EH (cell line): ENCODE measurements at places on chromosomes 5 and 9.

- DNase-seq: no peak
Measured at GRCh38 chr9:37587521-37587920, 4.9 kb downstream of the TOMM5 start.

GRCh38 chr5:87435144-87435694 lies 22.5 kb upstream of the CCNH start:
- no peak for DNase-seq

GRCh38 chr9:126146254-126147145 lies 180.1 kb upstream of the MVB12B start:
- no peak for DNase-seq

DNA sequence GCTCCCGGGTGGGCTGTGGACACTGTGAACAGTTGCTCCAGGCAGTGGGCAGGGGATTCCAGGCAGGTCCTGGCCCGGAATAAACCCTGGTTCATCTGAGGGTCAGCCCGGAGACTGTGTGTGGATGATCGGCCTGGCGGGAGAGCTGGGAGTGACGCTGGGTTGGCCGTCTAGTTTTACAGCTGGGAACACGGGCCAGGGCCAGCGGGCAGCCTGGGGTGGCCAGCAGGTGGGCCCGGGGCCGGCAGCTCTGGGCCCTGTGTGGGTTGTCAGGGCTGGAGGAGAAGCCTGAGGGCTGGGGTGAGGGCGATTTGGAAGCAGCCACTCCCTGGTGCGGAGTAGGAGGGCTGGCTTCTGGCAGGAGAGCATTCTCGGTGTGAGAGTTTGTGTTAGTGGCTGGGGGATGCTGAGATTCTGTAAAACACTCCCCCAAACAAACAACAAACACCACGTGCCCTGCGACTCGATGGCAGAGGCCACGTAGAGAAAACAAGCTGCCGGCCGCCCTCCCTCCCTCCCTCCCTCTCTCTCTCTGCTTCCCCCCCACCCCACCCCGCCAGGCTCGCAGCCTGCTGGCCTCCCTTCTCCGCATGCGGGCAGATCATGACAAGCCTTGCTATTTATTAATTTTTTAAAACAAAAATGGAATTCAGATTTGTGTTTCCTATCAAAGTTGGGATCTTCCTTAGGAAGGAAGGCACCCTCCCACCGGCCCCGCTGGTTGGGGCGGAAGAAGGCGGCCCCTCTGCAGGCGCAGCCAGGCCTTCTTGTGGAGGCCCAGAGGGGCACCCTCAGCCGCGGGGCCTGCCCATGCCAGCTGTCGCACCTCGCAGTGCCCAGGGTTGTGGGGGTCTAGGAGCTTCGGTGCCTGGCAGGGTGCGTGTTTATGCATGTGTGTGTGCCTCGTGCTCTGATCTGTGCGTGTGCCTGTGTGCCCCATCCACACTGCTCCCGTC lies 49.5 kb downstream of the RXRA start:
- DNase-seq: peak; percentile 33

DNA sequence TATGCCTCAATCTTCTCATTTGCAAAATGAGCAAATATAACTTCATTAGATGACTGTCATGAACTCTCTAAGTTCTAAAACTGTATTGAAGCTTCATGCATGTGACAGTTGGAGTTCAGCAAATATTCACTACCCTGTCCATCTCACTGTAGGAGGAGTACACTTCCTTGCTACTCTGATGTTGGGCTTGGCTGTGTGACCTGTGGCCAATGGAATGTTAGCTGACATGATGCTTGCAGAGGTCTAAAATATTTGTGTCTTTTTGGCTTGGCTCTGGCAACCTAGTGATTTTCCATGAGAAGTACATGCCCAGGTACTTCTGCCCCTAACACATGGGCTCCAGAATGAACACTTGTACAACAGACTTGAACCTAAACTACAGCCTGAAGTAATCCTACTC lies 203.1 kb upstream of the ANKH start:
- DNase-seq: peak; percentile 13

DNA sequence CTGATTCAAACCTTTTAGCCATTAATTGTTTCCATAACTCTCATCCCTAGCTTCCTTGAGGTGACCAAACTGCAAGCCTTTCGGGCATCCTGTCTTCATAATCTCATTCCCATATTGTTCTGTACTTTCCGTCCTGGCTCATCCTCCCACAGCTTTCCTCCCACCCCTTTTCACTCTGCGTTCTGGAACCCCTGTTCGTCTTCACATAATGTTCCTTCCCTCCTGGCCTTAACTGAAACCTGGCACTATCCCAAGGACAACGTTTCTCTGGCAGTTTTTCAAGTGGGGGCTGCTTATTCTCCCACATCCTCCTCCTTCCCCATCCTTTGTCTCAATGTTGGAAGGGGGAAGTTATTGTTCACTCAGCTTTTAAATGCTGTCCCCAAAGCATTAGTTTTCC lies 1.5 kb downstream of the ZNF189 start:
- no peak for DNase-seq

- peak; percentile 49 for DNase-seq
Measured at GRCh38 chr5:146130440-146131045, 25.2 kb upstream of the PLAC8L1 start.

DNA sequence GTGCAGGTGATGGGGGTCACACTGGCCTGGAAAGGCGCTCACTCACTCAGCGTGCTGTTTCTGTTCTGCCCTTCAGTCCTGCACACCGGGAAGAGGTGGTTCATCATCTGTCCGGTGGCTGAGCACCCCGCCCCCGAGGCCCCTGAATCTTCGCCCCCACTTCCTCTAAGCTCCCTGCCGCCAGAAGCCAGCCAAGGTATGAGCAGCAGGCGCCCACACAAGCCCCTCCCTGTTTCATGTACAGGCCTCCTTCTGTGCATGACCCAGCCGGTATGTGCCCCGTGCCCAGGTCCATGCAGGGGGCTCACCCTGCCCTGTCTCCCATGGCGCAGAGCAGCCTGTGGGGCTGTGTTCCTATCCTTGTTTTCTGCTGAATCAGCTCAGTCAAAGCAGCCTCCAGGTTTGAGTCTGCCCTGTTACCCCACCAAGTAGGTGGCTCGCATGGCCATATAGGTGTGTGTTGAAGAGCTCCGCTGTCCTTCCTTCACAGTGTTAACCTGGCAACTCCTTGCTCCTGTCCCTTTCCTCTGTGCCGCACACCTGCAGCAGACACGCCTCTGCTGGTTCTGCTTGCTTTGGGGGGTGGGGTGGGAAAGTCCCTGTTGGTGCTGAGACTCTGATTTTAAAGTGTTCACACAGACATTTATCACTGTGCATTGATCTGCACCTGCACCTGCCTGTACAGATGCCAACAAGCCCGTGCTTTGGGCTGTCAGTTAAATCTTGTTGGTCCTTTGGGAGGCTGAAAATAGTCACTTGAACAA lies 84.8 kb downstream of the WNK2 start:
- DNase-seq: no peak

DNA sequence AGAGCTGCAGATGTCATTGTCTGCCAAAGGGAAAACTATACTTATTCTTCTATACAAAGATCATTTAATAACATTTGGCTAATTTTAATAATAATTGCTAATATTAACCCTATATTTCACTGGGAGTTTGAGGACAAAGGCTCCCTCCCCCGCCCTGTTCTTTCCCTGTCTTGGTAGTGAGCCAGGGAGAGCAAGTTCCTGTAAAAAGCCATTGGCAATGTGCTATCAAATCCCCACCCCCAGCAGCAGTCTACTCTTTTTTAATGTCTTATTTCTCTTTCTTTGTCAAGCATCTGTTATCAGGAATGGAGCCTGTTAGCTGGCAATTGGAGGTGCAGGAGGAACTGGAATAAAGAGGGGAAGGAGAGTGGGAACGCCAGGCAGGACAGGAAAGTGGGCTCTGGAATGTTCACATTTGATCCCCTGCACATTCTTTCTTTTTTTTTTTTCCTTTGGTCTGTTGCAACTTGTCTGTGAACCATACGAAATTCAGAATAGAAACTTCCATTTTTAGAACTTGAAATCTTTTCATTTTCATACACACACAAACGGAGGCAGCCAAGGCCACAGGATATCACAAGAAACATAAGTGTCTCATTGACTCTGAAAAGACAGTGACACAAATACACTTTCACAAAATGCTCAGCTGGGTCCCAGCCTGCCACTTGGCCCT lies 664.8 kb upstream of the ZNF608 start:
- no peak for DNase-seq

DNA sequence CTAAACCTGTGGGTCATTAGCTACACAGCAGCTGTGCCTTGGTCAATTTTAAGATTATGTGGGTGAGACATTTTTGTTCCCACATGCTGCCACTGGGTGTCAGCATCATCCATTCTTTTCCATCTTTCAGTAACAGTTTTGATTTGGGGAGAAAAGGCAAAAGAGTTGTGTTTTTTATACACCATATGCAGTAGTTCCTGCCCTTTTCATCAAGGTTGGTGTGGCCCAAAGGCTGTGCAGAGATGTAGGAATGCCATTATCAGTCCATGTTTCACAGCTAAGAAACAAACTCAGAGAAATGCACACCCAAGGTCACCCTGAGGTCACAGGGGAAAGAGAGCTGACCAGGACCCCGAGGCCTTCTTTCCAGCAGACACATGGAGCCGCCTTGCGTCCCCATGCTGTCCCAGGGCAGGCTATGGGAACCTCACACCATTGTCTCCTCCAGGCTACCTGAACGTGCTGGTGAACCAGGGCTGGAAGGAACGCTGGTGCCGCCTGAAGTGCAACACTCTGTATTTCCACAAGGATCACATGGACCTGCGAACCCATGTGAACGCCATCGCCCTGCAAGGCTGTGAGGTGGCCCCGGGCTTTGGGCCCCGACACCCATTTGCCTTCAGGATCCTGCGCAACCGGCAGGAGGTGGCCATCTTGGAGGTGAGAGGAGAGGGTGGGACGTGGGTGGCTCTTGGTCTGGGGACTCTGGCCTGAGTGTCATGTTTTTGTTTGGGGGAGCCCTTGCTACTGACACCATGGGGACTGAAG lies 27.8 kb upstream of the GRPEL2 start:
- DNase-seq: peak; percentile 69

DNA sequence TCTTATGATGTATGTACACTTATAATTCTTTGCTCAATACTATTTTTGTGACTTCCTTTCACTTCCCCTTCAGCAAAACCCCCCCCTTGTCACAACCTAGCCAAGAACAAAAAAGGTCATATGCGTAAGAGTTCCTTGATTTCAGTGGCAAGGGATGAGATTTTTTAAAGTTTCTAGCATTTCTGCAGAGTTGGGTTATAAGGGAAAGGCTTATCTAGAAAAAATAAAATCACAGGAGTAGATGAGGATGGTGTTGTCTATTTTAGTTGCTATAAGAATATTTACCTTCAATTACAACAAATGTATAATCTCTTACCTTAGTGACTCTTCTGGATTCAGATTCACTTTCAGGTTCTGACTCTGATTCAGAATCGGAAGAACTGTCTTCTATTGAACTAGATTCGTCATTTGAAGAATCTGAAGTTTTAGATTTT lies 184.6 kb downstream of the AP3B1 start:
- DNase-seq: no peak

DNA sequence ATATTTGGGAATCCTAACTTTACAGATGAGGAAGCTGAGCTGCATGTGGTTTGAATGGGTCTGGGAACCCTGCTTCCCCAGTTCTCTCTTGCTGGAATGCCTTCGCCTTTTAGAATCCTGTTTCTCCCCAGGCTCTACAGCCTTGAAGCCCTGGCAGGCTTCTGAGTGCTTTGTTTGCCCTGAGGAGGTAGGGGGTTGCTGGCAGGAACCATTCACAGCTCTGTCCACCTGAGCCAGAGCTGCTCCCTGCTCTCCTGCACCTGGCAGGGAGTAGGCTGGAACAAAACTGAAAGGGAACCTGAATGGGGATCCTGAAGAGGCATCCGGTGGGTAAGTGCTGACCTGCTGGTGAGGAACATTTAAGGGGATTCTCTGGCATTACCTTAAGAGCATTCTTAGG lies 33.0 kb downstream of the KIF4B start:
- no peak for DNase-seq

- DNase-seq: peak; percentile 90
Measured at GRCh38 chr5:76701298-76701697, 14.6 kb upstream of the F2R start.

DNA sequence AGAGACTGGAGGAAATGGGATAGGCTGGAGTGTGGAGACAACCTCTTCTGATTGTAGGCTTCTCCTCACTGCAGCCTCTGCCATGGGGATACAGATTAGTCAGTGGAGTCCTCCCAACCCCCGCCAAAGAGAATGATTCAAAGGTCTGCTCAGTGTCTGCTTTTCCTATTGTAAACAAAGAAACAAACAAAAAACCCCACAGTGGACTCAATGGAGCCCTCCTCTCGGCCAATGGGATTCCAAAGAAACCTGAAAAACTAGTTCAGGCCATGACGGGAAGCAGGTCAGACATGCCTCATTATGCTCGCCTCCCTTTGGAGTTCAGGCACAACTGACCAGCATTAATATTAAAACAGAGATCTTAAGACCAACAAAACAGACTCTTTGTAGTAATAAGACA lies 85.8 kb downstream of the SEC61B start:
- no peak for DNase-seq

DNA sequence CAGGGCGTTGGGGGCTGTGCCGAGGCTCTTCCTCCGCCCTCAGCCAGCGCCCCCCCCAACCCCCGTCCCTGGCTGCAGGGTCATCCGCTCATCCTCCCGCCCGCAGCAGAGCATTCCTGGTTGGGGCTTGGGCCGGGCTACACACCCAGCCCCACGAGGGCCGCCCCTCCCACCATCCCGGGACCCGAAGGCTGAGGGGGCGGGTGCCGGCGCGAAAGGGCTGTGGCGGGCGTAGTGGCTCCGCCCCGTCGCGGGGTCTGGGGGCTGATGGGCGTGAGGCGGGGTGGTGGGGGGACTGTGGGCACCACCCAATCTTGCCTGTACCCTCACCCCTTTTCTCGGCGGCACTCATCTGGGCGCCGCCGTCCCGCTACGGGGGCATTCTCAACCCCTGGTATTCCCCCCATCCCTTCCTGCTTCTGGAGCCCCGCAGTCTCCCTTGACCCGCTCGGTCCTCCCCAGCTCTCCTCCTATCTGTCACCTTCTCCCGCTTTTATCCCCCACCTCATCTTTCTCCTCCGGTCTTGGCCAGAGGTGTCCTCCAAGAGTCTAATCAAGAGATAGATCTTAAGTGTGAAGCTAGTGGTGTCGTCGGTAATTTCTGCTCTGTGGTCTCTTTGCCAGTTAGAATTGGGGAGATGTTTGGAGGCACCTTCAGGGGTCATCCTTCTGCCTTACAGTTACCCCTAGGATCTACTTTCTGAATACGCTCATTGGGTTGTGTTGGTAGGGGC lies 1.6 kb downstream of the FER start:
- DNase-seq: peak; percentile 29

DNA sequence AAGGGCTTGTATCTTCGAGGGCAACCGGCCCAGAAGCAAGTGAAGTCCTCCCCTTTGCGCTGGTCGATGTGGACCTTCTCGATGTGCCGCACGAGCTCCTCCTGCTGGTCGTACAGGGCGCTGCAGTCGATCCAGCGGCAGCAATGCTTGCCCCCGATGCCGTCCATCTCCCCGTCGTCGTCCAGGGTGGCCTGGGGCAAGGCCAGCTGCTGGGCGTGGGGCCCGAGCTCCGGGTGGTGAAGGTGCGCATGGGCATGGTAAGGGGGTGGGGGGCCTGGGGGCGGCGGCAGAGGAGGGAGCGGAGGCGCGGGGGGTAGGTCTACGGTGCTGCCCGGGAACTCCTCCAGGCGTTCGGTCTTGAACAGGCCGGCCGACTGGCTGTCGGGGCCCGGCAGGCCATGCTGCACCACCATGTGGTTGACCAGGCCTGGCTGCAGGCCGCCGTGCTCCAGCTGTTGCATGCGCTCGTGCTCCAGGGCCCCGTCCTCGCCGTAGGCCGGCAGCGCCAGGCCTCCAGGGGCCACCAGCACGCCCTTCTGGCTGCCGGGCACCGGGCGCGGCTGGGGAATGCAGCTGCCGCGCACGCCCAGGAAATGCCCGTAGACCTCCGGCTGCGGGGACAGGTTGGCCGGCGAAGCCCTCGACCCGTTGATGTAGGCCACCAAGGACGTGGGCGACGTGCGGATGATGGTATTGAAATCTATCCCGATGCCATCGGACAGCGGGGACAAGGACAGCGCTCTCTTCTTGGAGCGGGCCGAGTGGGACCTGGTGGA lies 181.8 kb downstream of the GLIS3 start:
- no peak for DNase-seq
